Smooth muscle cell of bladder (primary cell): ENCODE measurements at places on chromosomes 2 and 18. TPM values are rescaled to one million over a fixed set of nuclear protein-coding genes. Genes with fewer than 3 reads are reported as not detected.

Gene HJURP
- 1.9 and 2.4 TPM in 2 replicates for total RNA-seq

Gene IL1RL1
- total RNA-seq = 0.14 and 0.18 TPM in 2 replicates

Gene DES
- total RNA-seq = 0.71 and 3.7 TPM in 2 replicates

Gene IGFBP5
- 928 and 1,359 TPM in 2 replicates for total RNA-seq

Gene MBOAT2
- total RNA-seq = 38.8 and 39.4 TPM in 2 replicates

Gene POU3F3
- total RNA-seq = not detected in 2 replicates
